Kidney (tissue), 22 donors: ENCODE measurements at places on chromosomes 2 and 18.

- H3K27me3 ChIP-seq, result no peaks in the 10 kb centered on the region
- DNase-seq, result no peak
- no peaks in the 10 kb centered on the region for H3K4me1 ChIP-seq
- no peak overlapping the region for H3K4me3 ChIP-seq
- H3K36me3 ChIP-seq, result peaks cover 15% of the 10 kb centered on the region
These were observed 67.1 kb downstream of the DYNC1I2 start for GRCh38 chr2:171754254-171754939.

GRCh38 chr2:238167761-238168160 lies 9.0 kb downstream of the ERFE start:
- peak; percentile 74 for DNase-seq
- H3K4me1 ChIP-seq, result peaks cover 11% of the 10 kb centered on the region
- H3K4me3 ChIP-seq, result no peak overlapping the region
- no peak overlapping the region for H3K27ac ChIP-seq
- no peaks in the 10 kb centered on the region for H3K36me3 ChIP-seq

DNA sequence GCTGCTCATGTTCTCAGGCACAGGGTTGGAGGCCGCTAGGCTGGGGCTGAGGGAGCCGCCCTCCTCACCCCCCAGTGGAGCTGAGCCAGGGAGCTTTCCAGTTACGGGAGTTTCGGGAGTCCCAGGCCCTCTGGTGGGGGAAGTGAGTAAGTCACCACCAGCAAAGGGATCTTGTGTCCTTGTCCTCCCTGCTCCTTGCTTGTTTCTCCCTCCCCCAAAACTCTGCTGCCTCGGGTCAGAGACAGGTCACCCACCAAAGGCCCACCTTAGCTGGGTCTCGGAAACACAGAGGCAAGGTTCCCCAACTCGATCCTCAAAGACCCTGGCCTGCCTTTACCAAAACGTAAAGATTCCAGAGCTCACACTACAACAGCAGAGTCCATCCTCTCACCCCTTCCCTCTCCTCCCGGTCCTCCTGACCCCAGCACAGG lies 60.5 kb upstream of the POMC start:
- H3K36me3 ChIP-seq, result peaks cover under 1% of the 10 kb centered on the region
- DNase-seq, result peak; percentile 91
- no peak overlapping the region for H3K4me3 ChIP-seq
- no peak overlapping the region for H3K27ac ChIP-seq
- H3K27me3 ChIP-seq, result no peaks in the 10 kb centered on the region

GRCh38 chr2:178109813-178110212 lies 2.4 kb upstream of the RBM45 start:
- H3K4me3 ChIP-seq, result no peak overlapping the region
- H3K27me3 ChIP-seq, result no peaks in the 10 kb centered on the region
- no peak overlapping the region for H3K27ac ChIP-seq
- no peaks in the 10 kb centered on the region for H3K36me3 ChIP-seq
- DNase-seq, result peak; percentile 56
- H3K4me1 ChIP-seq, result peaks cover 4% of the 10 kb centered on the region

DNA sequence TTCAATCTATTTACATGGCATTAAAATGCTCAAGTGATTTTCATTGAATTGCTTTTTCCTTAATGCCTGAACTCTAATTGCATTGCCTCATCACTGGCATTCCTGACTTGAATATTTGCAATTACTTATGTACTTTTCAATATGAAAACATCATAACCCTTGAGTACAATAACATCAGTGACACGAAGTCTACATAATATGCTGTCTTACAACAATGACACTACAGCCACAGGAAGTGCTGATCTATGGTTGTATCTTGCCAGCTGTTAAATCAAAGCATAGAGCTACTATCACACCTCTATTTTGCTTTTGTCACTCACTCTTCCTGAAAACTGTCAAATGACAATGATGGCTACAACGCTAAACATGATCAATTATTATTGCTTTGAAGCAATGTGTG lies 156.9 kb downstream of the CCDC102B start:
- no peaks in the 10 kb centered on the region for H3K27me3 ChIP-seq
- H3K4me3 ChIP-seq, result no peak overlapping the region
- no peak for DNase-seq
- no peaks in the 10 kb centered on the region for H3K4me1 ChIP-seq
- no peak overlapping the region for H3K27ac ChIP-seq
- H3K36me3 ChIP-seq, result no peaks in the 10 kb centered on the region

- H3K27me3 ChIP-seq, result no peaks in the 10 kb centered on the region
- H3K36me3 ChIP-seq, result no peaks in the 10 kb centered on the region
These were observed 161.1 kb downstream of the ARL4C start for GRCh38 chr2:234335661-234336228.

DNA sequence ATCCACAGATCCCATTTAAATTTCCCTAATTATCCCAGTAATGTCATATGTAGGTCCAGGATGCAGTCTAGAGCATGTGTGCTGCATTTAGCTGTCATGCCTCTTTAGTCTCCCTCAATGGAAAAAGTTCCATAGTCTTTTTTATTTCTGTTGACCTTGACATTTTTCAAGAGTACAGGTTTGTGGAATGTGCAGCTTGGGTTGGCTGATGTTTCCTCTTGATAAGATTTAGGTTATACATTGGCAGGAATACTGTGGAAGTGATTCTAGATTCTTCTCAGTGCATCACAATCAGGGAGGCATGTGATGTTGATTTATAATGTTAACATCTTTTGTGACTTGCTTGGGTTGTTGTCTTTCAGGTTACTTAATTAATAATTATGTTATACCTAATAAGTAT lies 42.5 kb downstream of the PPM1B start:
- no peak for DNase-seq
- H3K27me3 ChIP-seq, result no peaks in the 10 kb centered on the region
- H3K27ac ChIP-seq, result no peak overlapping the region

DNA sequence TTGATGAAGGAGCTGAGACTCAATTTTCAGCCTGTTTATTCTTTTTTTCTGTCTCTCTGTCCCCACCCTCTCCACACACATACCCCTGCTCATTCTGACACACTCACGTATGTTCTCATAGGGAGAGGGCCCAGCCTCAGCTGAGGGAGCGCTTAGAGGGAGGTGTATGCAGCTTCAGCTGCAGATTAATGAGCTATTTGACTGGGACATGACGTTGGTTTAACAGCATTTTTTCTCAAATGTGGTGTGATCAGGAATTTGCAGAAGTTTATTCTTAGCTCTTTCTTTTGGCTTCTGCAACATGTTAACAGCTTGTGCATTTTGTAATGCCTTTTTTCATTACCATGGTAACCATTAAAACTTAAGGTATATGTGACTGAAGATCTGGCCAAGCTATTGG lies 1547.1 kb upstream of the PIK3C3 start:
- no peak for DNase-seq
- no peaks in the 10 kb centered on the region for H3K36me3 ChIP-seq
- no peak overlapping the region for H3K27ac ChIP-seq
- no peaks in the 10 kb centered on the region for H3K27me3 ChIP-seq
- H3K4me3 ChIP-seq, result no peak overlapping the region

DNA sequence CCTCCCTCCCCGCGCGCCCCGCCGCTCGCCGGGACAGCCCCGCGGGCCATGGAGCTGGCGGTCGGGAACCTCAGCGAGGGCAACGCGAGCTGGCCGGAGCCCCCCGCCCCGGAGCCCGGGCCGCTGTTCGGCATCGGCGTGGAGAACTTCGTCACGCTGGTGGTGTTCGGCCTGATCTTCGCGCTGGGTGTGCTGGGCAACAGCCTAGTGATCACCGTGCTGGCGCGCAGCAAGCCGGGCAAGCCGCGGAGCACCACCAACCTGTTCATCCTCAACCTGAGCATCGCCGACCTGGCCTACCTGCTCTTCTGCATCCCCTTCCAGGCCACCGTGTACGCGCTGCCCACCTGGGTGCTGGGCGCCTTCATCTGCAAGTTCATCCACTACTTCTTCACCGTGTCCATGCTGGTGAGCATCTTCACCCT lies 865 bp downstream of the GALR1 start:
- H3K36me3 ChIP-seq, result no peaks in the 10 kb centered on the region
- H3K27ac ChIP-seq, result no peak overlapping the region
- H3K4me1 ChIP-seq, result no peaks in the 10 kb centered on the region
- DNase-seq, result no peak
- peaks cover 16% of the 10 kb centered on the region for H3K27me3 ChIP-seq

- no peak overlapping the region for H3K27ac ChIP-seq
- no peaks in the 10 kb centered on the region for H3K4me1 ChIP-seq
- no peak overlapping the region for H3K4me3 ChIP-seq
- H3K27me3 ChIP-seq, result no peaks in the 10 kb centered on the region
These were observed 296.3 kb upstream of the KCNJ3 start for GRCh38 chr2:154402213-154402612.

- H3K27me3 ChIP-seq, result no peaks in the 10 kb centered on the region
- H3K4me1 ChIP-seq, result no peaks in the 10 kb centered on the region
- H3K4me3 ChIP-seq, result no peak overlapping the region
- H3K36me3 ChIP-seq, result no peaks in the 10 kb centered on the region
- no peak overlapping the region for H3K27ac ChIP-seq
These were observed 1.2 kb upstream of the LYG2 start for GRCh38 chr2:99256677-99257076.

DNA sequence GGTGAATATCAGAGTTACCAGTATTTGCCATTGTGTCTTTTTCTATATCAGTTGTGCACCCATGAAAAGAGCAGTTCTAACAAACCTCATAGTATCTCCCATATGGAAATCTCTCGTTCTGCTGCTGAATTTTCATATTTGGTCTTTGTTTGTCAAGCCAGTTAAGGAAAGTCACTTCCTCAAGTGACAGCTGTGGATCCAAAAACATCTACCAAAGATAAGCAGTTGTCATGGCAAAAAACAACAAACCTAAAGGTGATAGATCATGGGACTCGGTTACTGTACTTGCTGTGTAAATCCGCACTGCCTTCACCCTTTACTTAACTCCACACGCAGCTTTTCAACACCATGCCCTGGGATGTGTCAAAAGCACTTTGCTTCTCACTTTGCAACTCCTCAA lies 17.3 kb downstream of the BMP10 start:
- H3K27ac ChIP-seq, result no peak overlapping the region
- H3K27me3 ChIP-seq, result no peaks in the 10 kb centered on the region
- H3K4me3 ChIP-seq, result no peak overlapping the region
- H3K36me3 ChIP-seq, result no peaks in the 10 kb centered on the region
- no peak for DNase-seq

DNA sequence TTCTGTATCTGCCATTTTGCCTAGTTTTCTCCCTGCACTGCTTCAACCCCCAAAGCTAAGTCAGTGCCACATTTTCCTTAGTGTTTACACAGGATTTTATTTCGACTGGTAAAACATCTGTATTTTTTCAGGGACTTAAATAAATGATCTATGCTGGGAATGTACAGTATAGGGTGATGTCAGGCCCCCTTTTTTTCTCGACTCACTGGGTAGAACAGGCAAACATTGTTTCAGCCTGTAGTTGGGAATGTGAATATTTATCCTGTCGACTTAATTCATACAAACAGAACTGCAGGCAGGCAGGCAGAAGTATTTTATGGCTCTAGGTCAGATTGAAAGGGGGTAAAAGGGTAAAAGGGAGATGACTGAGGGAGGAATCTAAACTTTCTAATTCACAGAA lies 123.5 kb upstream of the ZFP36L2 start:
- peak overlapping the region; percentile 10 for H3K27ac ChIP-seq
- H3K4me3 ChIP-seq, result no peak overlapping the region
- H3K4me1 ChIP-seq, result peaks cover 39% of the 10 kb centered on the region
- H3K36me3 ChIP-seq, result no peaks in the 10 kb centered on the region

DNA sequence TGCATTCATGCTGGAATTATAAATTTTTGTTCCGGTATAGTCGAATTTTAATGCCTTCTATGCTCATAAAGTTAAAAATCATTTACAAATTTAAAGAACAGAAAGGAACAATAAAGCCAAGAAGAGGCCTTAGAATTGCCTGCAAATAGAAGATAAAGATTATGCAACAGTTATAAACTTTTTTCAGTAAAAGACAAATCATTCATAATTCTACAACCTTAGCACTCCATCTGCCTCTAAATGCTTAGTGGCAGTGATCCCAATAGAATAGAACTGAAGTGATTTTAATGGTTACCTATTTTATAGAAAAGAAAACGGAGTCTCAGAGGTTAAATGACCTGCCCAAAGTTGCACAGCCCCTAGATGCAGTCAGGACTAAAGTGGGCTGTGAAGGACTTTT lies 211.2 kb downstream of the AGPS start:
- H3K4me1 ChIP-seq, result peaks cover 4% of the 10 kb centered on the region
- no peaks in the 10 kb centered on the region for H3K36me3 ChIP-seq
- H3K27me3 ChIP-seq, result no peaks in the 10 kb centered on the region
- H3K4me3 ChIP-seq, result no peak overlapping the region

DNA sequence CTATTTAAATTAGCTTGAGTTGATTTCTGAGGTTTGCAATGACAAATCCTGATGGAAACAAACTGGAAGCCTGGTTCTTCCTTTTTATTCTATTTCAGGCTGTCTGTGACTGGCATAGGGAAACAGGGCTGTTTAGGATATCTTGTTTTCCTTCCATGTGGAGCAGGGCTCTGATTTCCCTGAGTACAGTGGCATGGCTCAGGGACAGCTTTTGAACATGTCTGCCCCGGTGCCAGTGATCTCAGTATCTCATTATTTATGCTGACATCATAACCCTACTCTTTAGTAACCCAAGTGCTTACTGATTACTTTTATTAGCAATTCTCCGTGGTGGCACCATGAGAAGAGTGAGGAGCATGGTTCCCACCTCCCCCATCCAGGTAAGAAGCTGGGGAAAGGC lies 720.3 kb downstream of the GALR1 start:
- H3K27me3 ChIP-seq, result no peaks in the 10 kb centered on the region
- no peaks in the 10 kb centered on the region for H3K4me1 ChIP-seq
- no peak overlapping the region for H3K4me3 ChIP-seq
- no peak for DNase-seq
